Body of pancreas (tissue), 4 donors: ENCODE measurements at places on chromosomes 1 and 21. TPM values are rescaled to one million over a fixed set of nuclear protein-coding genes. Genes with fewer than 3 reads are reported as not detected.

The PCSK9 gene
- 13.8 TPM for total RNA-seq

The WNT2B gene
- 1.6 TPM for total RNA-seq

GRCh38 chr1:12544992-12545391, 73.0 kb downstream of the DHRS3 start:
- DNase-seq, result no peak

The MAPKAPK2 gene
- 29.1 TPM for total RNA-seq

DNA sequence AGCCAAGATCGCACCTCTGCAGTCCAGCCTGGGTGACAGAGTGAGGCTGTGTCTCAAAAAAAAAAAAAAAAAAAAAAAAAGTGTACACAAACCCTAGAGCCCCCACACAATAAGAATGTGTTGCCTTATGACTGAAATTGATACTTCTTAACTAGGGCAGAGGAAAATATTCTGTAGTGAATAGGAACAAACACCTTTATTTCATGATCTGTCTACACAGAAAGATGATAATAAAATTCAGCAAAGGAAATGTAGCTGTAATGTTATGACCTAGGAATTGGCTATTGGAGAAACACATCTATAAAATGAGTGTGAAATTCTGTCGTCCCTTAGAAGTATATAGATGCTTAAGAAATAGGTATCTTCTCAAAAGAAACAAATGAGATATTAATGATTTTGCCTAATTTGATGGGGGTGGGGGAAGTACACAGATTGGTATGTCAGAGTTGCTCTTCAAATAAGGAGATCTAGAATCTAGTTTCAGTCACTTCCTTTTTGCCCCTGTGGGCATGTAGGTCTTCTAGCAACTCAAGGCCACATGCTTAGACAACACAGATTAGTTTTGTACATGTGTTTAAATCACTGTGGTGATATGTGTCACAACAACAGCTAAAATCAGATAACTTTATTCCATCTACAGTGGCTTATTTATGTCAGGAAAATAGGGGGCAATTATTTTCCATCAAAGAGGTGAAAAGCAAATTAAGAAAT, 10.7 kb upstream of the GPR25 start:
- no peak for DNase-seq

GRCh38 chr1:32984455-32985171, 20.0 kb upstream of the RNF19B start:
- no peak for DNase-seq

The COL6A1 gene
- total RNA-seq, result 314 TPM

- no peak for DNase-seq
Measured at GRCh38 chr1:168054117-168054516, 82.6 kb downstream of the GPR161 start.

DNA sequence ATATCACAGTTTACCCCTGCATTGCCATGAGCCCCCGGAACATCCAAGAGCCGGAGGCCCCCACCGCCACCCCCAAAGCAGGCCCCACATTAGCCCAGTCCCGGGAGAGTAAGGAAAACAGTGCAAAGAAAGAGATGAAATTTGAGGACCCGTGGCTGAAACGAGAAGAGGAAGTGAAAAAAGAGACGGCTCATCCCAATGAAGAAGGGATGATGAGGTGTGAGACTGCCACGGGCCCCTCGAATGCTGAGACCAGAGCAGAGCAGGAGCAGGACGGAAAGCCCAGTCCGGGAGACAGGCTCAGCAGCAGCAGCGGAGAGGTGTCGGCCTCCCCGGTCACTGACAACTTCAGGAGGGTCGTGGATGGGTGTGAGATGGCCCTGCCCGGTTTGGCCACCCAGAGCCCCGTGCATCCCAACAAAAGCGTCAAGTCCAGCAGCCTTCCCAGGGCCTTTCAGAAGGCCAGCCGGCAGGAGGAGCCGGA, 532.4 kb downstream of the KIF26B start:
- no peak for DNase-seq

The BNIPL gene
- not detected for total RNA-seq

DNA sequence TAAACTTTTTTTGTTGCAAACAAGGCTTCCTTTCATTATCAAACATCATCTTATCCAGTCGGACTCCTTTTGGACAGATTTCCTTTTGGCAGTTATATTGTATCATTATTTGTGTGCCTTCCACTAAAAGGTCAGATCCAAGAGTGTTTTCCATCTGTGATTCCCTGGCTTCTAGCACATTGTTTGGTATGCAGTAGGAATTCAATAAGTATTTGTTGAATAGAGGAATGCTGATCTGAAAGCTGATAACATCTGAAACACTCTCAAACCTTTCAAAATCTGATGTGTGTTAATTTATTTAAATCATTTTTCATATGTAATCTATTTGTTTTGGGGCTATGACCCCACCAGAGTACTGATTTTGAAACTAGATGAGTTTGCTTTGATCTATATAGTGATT, 39.0 kb downstream of the NDC1 start:
- no peak for DNase-seq

DNA sequence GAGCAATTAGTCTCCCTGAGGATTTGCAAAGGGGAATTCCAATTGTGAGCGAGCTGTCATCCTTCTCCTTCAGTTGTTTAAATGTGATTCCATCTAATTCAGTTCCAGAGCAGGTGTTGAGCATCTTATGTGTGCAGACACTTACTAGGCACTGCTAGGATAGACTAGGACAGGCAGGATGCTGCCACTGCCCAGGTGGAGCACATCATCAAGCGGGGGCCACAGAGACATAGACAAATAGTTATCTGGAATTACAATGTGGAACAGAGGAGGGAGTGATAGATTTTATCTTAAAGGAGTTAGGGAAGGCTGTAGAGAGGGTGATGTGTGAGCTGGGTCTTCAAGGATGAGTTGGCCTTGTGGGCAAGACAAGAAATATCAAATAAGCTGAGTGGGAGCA, 55.9 kb downstream of the CDC7 start:
- DNase-seq, result no peak

GRCh38 chr1:198492872-198493271, 47.6 kb downstream of the ATP6V1G3 start:
- DNase-seq, result no peak

- DNase-seq, result peak; percentile 31
Measured at GRCh38 chr1:227786673-227787512, 28.6 kb upstream of the PRSS38 start.

- no peak for DNase-seq
Measured at GRCh38 chr1:41362357-41362721, 1.1 kb downstream of the FOXO6 start.

- no peak for DNase-seq
Measured at GRCh38 chr1:29824511-29825273, 588.4 kb downstream of the PTPRU start.

DNA sequence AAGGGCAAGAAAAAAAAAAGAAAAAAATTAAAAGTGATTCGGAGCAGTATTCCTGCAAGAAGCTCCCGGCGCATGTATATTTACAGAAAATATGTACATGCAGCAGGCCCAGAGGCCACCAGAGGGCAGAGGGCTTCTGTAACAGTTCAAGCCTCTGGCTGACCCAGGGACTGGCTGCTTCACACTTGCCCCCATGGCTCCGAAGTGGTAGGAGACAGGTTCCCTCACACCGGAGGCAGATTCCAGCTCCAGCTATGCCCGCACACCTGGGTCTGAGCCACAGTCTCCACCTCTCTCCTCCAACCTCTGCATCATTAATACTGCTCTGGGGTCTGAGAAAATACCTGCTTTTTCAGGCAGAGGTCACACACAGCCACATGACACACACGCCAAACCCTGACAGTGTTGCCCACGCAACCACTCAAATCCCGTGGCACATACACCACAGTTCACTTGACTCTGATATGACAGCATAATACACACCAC, 2.2 kb upstream of the ARHGAP30 start:
- DNase-seq, result peak; percentile 86

DNA sequence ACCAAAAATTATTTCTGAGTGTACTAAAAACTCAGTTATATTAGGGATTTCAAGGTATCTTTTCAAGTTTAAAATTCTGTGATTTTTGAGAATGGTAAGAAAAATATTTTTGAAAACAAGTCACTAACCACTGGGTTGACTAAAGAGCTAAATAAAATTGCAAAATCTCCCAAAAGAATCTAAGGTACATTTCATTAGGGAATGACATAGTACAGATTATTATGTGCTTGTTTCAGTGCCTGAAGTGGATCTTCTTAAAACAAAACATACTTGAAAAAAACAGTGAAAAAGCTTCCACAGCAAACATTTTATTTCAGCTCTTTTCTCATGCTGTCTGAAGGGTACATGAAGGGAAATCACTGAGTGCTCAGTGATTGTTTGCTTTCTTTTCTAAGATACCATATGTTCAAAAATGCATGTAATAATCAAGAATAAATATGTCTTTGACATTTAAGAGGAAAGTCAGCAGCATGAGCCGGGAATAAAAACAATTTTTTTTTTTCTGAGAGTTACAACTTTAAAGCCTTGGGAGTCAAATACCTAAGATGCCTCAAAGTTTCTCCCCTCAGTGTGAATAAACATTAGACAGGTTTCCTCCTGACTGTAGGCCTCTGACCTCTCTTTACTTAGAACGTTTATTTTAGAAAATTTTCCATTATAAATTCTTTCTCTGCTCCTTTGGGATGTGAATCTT, 200.7 kb downstream of the KCNT2 start:
- no peak for DNase-seq

GRCh38 chr1:236947794-236948193, 56.4 kb downstream of the MT1HL1 start:
- no peak for DNase-seq

DNA sequence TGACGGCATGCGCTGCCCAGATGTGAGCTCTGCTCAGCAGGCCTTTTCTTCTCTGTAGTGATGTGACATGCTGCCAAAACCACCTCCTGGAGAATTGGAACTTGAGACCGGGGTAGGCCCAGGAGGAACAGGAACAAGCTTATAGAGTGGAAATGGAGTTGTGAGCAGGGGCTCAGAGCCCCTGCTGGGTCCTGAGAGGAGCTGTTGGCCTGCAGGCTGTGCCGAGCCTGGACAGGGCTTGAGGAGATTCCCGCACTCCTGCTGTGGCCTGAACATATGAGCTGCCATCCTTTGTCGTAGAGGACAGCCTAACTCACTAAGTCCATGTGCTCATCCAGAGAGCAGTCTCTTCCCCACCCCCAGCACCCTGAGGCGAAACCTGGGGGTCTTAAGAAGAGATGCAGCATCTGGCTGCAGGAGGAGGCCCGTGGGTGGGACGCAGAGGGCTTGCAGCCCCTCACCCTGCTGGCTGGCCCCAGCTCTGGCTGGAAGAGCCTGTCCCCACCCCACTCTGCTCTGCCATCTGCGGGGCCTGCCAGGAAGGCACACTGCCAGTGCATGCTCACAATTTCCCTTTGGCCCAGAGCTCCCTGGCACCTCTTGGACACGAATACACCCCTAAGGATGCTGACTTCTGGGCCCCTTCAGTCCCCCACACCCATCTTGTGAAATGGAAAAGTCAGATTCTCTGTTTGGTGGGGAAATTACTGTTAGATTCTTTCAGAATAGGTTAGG, 42.5 kb downstream of the PTPRF start:
- DNase-seq, result no peak

- DNase-seq, result no peak
Measured at GRCh38 chr1:12453400-12454343, 164.3 kb downstream of the DHRS3 start.

- no peak for DNase-seq
Measured at GRCh38 chr21:42819861-42820615, 59.3 kb downstream of the WDR4 start.
